ENCODE measurements at places on chromosomes 5 and 9. TPM values are rescaled to one million over a fixed set of nuclear protein-coding genes. Genes with fewer than 3 reads are reported as not detected.

Gene KIF4B
- total RNA-seq, result not detected

Gene CAST
- total RNA-seq, result 168 TPM

Gene FGD3
- total RNA-seq, result not detected

Gene TSLP
- total RNA-seq, result not detected

Gene NIM1K
- total RNA-seq, result 0.73 TPM

Gene TMEM215
- under 0.01 TPM for total RNA-seq

Gene BTNL3
- total RNA-seq, result not detected

Gene RLN2
- not detected for total RNA-seq

Gene ITK
- total RNA-seq, result 2.6 TPM

Gene FOXD4L3
- total RNA-seq, result not detected

Gene EGFLAM
- not detected for total RNA-seq

Gene FBXL7
- 34.4 TPM for total RNA-seq

Gene NMRK1
- 22.5 TPM for total RNA-seq

Gene LCN1
- total RNA-seq, result not detected

Gene TMEM171
- 31.6 TPM for total RNA-seq

Gene FAXDC2
- 18.2 TPM for total RNA-seq

Gene ANKRD31
- under 0.01 TPM for total RNA-seq

Gene MCC
- 124 TPM for total RNA-seq

Gene ARL14EPL
- total RNA-seq, result not detected

Gene BRINP1
- not detected for total RNA-seq

Gene HACD4
- 3.4 TPM for total RNA-seq

Gene PCDHGA6
- total RNA-seq, result 1.00 TPM

Gene WHRN
- 15.8 TPM for total RNA-seq

Gene CDH9
- total RNA-seq, result not detected

Gene URM1
- total RNA-seq, result 48.0 TPM
